ENCODE measurements at places on chromosomes 11 and 22.

DNA sequence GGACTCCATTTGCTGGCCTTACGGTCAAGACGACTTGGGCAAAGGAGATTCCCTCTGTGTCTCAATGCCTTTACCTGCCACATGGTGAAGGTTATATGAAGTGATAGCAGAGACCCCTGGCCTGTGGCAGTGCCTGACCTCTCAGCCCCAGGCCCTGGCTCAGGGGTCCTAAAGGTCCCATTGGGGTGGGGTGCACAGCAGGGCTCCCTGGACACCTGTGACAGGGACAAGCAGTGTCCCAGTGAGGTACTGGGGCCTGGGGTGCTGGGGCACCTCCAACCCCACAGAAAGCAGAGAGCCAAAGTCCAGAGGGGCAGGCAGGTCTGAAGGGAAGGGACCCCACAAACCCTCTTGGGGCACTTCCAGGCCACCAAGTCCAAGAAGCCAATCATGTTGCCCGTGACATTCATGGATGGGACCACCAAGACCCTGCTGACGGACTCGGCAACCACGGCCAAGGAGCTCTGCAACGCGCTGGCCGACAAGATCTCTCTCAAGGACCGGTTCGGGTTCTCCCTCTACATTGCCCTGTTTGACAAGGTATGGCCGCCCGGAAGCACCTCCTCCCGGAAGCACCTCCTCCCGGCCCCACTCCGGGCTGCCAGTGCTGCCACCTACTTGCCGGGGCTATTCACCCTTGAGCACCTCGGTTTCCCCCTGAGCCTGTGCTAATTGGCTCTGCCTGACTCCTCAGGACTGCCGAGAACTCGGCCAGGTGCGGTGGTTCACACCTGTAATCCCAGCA lies 62.5 kb downstream of the MYO7A start:
- no peak for DNase-seq

- no peak for DNase-seq
Observed at GRCh38 chr11:36008584-36008983, 64.7 kb downstream of the LDLRAD3 start.

DNA sequence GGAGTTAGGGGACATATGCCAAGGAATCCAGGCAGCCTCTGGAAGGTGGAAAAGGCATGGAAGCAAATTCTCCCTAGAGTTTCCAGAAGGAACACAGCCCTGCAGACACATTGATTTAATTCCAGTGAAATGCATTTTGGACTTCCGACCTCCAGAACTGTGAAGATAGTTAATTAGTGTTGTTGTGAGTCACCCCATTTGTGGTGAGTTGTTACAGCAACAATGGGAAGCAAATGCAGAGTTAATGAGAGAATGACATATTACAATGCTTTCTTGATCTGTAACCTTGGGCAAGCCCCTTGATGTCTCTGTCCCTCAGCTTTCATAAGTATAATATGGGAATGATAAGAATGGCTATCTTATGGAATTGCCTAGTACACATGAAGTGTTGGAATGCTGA lies 178.7 kb downstream of the KIRREL3 start:
- DNase-seq, result no peak

GRCh38 chr11:96167203-96167758 lies 175.7 kb downstream of the MAML2 start:
- DNase-seq, result no peak

DNA sequence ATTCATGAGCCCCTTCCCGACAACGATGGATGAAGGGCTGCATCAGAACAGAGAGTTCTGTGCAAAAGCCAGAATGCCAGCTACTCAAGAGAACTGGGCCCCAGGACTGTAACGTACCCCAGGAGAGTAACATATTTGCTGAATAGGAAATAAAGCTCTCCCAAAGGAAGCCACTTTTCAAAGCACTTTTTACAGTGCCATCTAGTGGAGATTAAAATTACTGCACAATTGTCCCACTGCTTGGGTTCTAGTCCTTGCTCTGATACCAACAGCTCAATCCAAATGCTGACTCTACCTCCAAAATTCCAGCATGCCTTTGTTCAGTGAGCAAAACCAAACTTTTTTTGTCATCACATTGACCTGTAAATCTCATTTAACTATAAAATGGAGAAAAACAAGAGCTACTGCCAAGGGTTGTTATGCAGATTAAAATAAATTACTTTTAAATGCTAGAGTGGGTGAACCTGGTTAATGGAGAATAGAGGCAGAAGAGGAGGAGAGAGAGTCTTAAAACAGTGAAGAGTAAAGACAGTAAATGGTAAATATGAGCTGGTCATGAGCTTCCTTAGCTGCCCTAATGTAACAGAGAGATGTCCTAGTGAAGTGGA lies 87.6 kb upstream of the FSHB start:
- DNase-seq, result peak; percentile 20

- DNase-seq, result peak; percentile 42
Observed at GRCh38 chr11:1150769-1151365, 6.9 kb upstream of the MUC5AC start.

GRCh38 chr11:79960461-79960860 lies 519.6 kb upstream of the TENM4 start:
- DNase-seq, result peak; percentile 11

GRCh38 chr11:12092714-12093113 lies 17.7 kb upstream of the MICAL2 start:
- DNase-seq, result no peak

- peak; percentile 5 for DNase-seq
Observed at GRCh38 chr22:27073601-27074425, 416.4 kb downstream of the MIAT start.

DNA sequence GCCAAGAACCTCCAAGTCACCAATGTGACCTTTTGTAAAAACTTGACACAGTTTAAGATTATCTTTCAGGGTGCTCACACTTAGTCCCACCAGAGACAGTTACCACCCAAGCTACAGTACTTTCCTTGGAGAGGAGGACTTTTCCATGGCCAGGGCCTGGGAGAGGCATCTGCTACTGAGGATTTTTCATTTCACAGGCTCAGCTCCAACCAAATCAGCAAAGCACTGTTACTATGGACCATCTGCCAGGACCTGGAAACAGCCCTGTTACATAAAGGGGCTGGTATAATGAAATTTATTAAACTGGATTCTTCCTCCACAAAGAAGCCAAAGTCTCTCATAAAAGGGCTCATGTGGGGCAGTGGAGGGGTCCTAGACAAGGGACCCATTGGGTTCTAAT lies 38.6 kb downstream of the SERGEF start:
- no peak for DNase-seq

DNA sequence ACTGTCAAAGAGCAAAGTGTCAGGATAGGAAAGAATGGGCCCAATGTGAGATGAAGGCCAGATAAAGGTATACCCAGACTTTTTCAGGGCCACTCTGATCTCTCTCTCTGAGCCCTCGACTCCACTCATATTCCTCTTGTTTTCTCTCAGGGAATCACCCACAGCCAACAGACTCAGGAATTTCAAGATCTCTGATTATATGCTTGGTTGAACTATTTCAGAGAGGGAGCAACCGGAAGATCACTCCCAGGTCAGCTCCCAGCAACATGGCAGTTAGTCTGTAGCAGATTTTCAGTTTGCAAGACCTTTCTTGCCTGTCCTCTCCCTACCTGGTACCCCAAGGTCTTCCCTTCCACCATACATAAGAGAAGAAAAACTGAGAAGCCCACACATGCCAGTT lies 102.5 kb downstream of the C11orf58 start:
- DNase-seq, result no peak

GRCh38 chr11:121968638-121969037 lies 147.4 kb downstream of the BLID start:
- no peak for DNase-seq

DNA sequence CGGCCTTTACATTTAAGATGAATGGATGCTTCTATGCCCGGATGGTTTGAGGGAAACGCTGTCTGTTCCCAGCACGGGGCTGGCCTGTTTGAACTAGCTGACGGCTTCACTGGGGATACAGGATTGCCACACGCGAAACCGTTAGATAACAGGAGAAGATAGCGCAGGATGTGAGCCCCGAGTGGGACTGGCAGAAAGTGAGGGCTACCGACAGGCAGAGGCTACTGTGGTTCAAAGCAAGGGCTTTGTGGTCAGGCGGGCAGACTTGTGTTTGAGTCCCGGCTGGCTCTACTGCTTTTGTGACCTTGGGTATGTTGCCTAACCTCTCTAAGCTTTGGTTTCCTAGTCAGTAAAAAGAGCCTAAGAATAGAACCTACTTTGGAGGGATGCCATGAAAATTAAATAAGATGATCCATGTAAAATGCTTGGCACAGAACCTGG lies 2.8 kb upstream of the OAF start:
- peak; percentile 90 for DNase-seq

DNA sequence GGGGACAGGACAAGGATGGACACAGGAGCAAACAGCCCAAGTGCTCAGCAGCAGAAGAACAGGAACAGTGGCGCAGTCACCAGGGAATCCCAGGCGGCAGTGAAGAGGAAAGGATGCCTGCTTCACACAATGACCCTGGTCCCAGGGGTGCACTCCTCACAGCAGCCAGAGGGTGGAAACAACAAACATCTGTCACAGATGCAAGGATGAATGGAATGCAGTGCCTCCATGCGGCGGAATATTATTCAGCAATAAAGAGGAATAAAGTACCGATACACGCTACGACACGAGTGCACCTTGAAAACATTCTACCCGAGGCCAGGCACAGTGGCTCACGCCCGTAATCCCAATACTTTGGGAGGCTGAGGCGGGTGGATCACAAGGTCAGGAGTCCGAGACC lies 12.7 kb downstream of the CSNK1E start:
- DNase-seq, result no peak

DNA sequence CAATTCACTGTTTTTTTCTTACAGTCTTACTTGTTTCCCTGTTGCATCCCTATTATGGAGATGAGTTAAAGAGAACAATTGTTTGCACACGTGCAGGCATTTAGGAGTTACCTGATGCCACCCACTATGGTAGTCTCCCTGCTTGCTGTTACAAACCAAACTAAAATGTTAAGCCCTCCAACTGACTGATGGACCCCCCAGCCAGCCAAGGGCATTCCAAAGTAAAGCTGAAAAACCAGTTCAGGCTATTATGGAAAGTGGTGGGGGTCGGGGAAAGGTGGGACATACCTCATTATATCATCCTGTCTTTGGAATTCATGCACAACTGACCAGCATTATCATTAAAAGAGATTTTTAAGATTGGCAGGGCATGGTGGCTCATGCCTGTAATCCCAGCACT lies 47.0 kb upstream of the GNAZ start:
- DNase-seq, result no peak

GRCh38 chr22:23984430-23984829 lies 4.5 kb downstream of the GSTT2 start:
- peak; percentile 31 for DNase-seq

DNA sequence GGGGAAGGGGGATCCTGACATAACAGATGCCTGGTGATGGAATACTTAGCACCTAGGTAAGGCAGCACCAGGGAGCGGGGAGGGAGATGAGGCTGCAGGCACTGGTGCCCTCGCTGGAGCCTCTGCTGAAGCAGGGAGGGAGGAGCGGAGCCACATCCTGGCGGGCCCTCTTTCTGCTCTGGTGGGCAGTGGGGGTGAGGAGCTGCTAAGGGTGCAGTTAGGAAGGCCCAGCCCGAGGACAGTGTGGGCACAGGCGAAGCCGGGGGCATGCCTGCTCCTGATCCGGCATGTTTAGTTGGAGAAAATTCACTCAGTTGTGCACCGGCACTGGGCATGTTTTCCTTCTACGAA lies 83.9 kb downstream of the MED15 start:
- DNase-seq, result no peak

GRCh38 chr22:17103351-17103750 lies 17.8 kb downstream of the TMEM121B start:
- DNase-seq, result no peak

GRCh38 chr11:125451400-125452124 lies 44.5 kb downstream of the FEZ1 start:
- DNase-seq, result peak; percentile 18

DNA sequence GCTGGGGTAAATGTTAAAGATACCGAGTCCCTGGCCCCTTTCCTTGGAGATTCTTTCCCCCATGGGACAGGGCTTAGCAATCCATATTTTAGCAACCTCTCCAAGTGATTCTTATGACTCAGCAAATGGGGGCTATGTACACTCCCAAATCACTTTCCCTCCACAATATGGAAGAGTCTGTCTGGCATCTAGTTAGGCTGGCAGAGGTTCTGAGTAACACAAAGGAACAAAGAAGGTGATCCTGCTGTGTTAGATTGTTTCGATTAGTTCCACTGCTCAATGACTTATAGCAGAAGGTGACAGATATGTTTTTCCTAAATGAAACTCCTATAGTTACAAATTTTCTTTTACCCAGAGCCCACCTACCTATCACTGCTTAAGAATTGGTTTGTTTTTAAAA lies 154.0 kb upstream of the SYT13 start:
- DNase-seq, result no peak

DNA sequence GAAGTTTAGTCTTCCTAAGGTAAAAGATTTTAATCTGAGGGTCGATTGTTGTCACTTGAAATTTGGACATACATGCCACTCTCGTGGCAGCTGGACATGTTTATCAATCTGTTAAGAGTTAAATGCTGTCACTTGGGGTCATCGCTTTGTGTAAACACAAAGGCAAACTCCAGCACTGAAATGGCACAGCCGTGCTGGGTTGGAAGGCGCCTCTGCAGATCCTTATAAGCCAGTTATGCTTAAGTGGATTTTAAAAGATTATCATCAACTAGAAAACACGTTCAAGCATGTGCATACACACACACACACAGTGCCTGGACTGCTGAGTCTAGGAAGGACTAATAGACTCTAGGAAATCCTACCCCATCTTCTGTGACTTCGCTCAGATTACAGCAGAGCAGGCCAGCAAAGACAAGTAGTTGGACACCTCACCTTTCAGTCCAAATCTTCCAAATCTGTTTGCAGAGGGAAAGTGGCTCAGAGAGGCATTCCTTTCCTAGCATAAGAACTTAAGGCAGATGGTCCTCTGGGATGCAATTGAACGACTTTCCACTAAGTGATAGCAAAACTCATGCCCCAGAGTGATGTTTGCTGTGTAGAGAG lies 83.7 kb downstream of the CACNG2 start:
- DNase-seq, result no peak

- DNase-seq, result no peak
Observed at GRCh38 chr22:19480789-19481188, 1.1 kb downstream of the CDC45 start.

DNA sequence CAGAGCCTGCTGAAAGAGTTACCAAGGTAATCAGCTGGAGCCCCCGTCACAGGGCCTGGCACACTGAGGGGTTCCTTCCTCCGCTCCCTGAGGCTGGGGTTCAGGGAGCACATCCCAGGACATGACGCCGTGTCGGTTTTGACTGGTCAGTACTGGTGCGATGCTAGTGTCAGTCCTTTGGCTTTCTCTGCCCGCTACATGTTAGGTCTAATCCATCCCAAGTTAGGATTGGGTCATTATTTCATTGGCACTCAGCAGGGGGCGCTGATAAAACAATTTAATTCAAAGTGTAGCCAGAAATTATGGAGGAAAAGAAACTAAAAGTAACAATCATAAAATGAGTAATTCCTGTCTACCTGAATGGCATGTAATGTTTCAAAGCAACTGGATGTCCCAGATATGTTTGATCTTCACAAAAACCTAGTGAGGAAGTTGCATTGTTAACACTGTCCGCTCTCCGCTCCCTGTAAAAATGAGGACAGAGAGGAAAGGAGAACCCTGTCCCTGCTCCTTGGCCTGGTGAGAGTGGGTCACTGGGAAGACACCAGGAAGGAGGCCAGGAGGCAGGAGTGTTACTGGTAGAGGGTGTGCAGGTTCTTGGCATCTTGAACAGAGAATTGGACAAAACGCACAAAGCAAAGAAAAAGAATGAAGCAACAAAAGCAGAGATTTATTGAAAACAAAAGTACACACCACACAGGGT lies 27.1 kb downstream of the TSKU start:
- DNase-seq, result peak; percentile 37

GRCh38 chr22:19984851-19985811 lies 31.5 kb downstream of the ARVCF start:
- no peak for DNase-seq

GRCh38 chr11:59292611-59293010 lies 66.1 kb upstream of the OR5AN1 start:
- DNase-seq, result no peak

All from amniotic epithelial cell (primary cell).